ENCODE measurements at places on chromosomes 13 and 19. TPM values are rescaled to one million over a fixed set of nuclear protein-coding genes. Genes with fewer than 3 reads are reported as not detected.

ZNF836 gene
- 58.4 TPM for total RNA-seq

ADGRL1 gene
- 12.9 TPM for total RNA-seq

TTYH1 gene
- 4.0 TPM for total RNA-seq

LGALS14 gene
- not detected for total RNA-seq

OLFM2 gene
- total RNA-seq: 51.5 TPM

TNFSF9 gene
- 0.50 TPM for total RNA-seq

TMEM91 gene
- total RNA-seq: 7.5 TPM

DNA sequence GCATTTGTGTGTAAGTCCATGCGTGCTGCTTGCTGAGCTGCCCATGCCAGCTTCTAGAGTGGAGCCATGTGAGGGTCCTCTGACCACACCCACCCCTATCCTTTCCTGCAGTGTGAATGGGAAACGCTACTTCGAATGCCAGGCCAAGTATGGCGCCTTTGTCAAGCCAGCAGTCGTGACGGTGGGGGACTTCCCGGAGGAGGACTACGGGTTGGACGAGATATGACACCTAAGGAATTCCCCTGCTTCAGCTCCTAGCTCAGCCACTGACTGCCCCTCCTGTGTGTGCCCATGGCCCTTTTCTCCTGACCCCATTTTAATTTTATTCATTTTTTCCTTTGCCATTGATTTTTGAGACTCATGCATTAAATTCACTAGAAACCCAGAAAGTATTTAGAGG lies 10.3 kb downstream of the TBCB start:
- no peak for DNase-seq

DNA sequence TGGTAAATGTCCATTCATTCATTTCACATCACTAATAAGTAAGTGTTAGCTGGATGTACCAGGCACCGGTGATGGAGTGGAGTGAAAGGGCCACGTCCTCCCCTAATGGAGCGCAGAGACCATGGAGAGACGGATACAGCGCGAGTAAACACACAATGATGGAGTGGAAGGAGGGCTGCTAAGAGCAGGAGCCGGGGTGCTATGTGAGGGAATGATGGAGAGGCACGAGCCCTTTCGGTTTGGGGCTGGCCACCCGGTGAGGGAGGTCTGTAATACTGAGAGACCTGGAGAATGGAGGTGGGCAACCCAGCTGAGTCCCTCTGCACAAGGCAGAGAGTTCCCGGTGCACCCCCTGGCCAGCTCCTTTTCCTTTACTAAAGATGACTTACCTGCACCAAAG lies 53.7 kb downstream of the PEPD start:
- no peak for DNase-seq

DNA sequence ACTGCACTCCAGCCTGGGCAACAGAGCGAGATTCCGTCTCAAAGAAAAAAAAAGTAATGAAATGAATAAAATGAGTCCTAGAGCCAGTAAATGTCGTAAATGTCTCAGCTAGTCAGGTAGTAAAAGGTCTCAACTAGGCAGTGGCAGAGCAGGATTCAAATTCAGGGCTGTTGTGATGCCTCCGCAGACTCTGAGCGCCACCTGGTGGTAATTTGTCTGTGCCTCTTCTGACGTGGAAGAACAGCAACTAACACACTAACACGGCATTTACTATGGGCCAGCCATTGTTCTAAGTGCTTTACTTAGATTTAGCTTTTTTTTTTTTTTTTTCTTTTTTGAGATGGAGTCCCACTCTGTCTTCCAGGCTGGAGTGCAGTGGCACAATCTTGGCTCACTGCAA lies 30.2 kb downstream of the CYP2F1 start:
- DNase-seq: peak; percentile 80

- DNase-seq: peak; percentile 33
These were observed at the start of gene ARHGAP35 for GRCh38 chr19:46860846-46861690. ARHGAP35 (plus strand) TSS chr19:46860997; CDS start chr19:46918676, 57,679 bp downstream.

GRCh38 chr13:40191186-40191980 lies 475.1 kb downstream of the FOXO1 start:
- DNase-seq: no peak

GRCh38 chr13:35388441-35389355 lies 87.8 kb downstream of the MAB21L1 start:
- DNase-seq: no peak

- DNase-seq: no peak
These were observed 5.6 kb downstream of the NDUFS7 start for GRCh38 chr19:1389033-1389940.

- no peak for DNase-seq
These were observed 450.7 kb downstream of the TSHZ3 start for GRCh38 chr19:30898353-30899103.

- DNase-seq: no peak
These were observed 93.8 kb upstream of the RAP2A start for GRCh38 chr13:97339988-97340749.

GRCh38 chr13:112444416-112445399 lies 68.6 kb downstream of the SPACA7 start:
- no peak for DNase-seq

DNA sequence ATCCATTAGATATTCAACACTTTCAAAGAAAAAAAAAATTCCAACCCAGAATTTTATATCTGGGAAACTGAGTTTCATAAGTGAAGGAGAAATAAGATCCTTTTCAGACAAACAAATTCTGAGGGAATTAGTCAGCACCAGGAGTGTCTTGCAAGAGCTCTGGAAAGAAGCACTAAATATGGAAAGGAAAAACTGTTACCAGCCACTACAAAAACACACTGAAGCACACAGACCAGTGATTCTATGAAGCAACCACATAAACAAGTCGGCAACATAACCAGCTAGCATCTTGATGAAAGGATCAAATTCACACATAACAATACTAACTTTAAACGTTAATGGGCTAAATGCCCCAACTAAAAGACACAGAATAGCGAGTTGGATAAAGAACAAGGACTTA lies 368.4 kb upstream of the MIR17HG start:
- no peak for DNase-seq

DNA sequence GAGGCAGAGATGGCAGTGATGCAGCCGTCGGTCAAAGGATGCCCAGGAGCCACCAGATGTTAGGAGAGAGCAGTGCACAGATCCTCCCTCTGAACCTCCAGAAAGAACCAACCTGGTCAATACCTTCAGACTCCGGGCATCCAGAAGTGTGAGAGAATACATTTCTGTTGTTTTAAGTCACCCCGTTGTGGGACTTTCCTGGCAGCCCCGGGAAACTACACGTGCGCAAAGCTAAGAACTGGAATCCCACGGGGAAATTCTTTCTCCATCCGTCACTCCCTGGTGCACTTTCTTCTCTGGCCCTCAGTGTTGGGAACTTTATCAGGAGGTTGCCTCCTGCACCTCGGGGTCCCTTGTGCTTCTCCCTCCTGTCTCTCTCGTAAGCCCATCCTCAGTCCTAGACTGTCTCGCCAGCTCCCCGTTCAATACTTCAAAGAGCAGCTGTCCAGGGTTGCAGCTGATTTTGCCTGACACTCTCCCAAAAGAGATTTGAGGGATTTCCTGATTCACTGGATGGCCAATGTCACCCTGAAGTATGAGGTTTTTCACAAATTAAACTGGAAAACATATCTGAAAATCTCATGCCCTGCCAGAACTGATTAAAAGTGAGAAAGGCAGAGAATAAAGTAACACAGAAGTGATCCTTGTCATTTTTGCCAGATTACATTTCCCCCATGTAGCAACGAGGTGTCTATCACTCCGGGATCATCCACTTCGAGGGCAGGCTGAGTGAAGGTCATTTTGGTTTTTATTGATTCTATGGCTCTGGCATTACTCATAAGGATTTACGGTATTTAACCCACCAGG lies 136.8 kb downstream of the DCT start:
- DNase-seq: no peak

GRCh38 chr19:4399812-4400134 lies 574 bp downstream of the SH3GL1 start:
- DNase-seq: no peak
